ENCODE measurements at places on chromosomes 11 and 22.

GRCh38 chr22:41092023-41092817, at the start of gene EP300:
TSS of gene EP300 (plus strand) at chr22:41092592. CDS start at chr22:41093005, 413 bp downstream.
- DNase-seq, result peak; percentile 72

GRCh38 chr11:124190298-124191139, 7.4 kb downstream of the OR10D3 start:
- no peak for DNase-seq

- no peak for DNase-seq
Observed at GRCh38 chr11:65135633-65136145, 1.4 kb upstream of the SYVN1 start.

GRCh38 chr22:47166446-47167016, 404.1 kb downstream of the TBC1D22A start:
- no peak for DNase-seq

DNA sequence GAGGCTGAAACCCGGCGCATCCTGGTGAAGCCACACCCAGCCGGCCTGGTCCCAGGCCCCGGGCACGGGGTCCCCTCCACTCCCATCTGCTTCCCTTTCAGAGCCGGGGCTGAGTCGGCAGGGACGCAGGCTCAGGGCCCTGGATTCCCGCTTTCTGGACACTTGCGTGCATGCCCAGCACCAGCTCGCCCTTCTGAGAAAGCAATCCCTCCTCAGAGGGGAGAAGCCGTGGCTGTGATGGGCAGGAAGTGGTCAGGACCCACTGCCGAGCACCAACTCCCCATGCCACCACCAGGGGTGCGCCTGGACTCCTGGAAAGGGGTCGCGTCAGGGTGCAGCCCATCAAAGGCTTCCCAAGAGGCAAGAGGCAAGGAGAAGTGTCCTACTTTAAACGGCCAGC, 15.1 kb downstream of the CDKN1C start:
- DNase-seq, result no peak

- DNase-seq, result no peak
Observed at GRCh38 chr11:98277251-98277912, 743.4 kb upstream of the CNTN5 start.

GRCh38 chr22:50060441-50061140, 2.5 kb upstream of the TTLL8 start:
- DNase-seq, result no peak

GRCh38 chr22:26646158-26646557, 11.2 kb upstream of the MIAT start:
- DNase-seq, result no peak

DNA sequence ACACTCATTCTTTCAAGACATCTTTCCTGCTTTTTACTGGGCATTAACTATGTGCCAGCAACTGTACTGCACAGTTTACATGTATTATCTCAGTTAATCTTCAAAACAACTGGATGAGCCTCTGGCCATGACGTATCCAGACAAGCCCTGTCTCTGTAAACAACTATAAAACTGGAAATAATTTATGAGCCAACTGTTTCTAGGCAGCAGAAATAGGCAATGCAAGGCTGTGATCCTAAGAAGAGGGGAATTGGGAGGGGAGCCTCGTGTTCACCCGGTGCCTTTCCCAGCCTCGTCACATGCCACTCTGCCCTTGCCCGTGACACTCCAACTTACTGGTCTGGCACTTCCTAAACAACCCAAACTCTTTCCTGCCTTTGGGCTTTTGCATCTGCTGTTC, 82.8 kb downstream of the FBXO7 start:
- DNase-seq, result no peak

- DNase-seq, result no peak
Observed at GRCh38 chr11:77067861-77068443, 1.2 kb downstream of the CAPN5 start.

DNA sequence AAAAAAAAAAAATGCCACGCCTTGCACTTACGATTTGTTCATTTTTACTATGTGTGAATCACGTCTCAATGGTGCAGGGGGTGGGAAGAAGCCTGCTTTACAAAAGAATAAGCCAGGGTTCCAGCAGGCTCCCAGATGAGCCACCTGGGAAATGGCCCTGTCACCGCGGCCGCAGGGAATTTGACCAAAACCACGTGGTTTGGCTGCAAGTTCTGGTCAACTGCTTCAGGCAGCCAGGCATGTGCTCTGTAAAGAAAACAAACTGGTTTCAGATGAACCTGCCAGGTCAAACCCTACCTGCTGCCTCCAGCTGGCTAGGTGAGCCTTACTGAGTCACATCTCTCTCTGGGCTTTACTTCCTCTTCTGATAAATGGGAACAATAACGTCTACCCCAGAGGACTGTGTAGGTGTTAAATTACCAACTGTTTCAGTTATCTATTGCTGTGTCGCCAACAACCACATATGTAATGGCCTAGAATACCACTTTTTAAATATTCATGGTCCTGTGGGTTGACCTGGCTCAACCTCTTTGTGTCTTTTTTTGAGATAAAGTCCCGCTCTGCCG, 30.5 kb upstream of the GCAT start:
- DNase-seq, result peak; percentile 23

DNA sequence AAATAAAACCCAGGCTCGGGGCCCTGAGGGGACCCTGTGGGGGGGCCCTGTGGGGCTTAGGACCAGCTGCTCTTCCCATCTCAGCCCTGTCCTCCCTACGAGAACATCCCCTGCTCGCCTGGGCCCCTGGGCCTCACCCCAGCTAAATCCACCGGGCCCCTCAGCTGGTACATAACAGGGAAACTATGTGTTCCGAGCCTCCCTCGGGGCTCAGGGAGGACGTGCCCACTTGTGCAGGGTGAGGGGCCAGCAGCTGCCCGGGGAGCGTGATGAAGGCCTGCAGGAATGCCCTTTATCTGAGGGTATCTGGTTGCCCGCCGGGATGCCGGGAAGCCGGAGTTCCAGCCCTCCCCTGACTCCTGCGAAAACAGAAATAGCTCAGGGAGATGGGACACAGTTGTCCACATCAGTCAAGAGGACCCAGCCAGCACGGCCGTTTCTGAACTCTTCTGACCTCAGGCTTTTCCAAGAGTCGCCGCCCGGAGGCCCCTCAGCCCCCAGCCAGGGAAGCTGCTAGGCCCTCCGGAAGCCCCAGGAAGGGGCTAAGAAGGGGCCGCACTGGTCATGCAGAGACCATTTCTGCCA, 20.6 kb downstream of the MRPL23 start:
- no peak for DNase-seq

GRCh38 chr11:114092953-114093352, 33.4 kb downstream of the ZBTB16 start:
- DNase-seq, result no peak

- no peak for DNase-seq
Observed at GRCh38 chr11:75421902-75422247, 11.1 kb downstream of the KLHL35 start.

DNA sequence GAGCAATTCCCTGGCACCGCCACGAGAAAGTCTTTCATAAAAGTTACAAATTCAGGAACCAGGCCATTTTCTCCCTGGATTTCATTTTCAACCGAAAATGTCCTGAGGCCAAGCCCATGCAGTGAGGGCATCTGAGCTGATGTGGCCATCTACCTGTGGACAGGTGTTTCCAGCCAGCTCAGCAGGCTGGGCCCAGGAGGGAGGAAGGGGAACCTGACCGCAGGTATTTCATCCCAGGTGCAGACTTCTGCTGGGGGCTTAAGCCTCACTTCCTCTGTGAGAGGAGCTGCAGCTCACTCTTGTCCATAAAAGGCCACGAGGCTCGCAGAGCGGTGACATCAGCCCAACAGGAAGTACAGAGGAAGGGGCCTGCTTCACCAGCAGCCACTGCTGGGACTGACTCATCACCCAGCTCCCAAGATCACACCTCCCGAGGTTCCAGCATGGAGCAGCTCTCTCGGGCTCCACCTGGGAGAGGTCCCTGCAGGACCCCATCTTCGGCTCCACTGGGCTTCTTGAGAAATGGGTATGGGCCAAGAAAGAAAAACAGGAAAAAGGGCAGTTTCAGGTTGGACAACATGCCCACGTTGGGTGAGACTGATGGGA, 56.4 kb downstream of the MYH9 start:
- no peak for DNase-seq

GRCh38 chr11:36015799-36016198, 71.9 kb downstream of the LDLRAD3 start:
- DNase-seq, result no peak

GRCh38 chr11:72195518-72196270, 3.8 kb downstream of the FOLR1 start:
- DNase-seq, result no peak

GRCh38 chr11:65107078-65107477, 4.6 kb upstream of the TM7SF2 start:
- DNase-seq, result no peak

DNA sequence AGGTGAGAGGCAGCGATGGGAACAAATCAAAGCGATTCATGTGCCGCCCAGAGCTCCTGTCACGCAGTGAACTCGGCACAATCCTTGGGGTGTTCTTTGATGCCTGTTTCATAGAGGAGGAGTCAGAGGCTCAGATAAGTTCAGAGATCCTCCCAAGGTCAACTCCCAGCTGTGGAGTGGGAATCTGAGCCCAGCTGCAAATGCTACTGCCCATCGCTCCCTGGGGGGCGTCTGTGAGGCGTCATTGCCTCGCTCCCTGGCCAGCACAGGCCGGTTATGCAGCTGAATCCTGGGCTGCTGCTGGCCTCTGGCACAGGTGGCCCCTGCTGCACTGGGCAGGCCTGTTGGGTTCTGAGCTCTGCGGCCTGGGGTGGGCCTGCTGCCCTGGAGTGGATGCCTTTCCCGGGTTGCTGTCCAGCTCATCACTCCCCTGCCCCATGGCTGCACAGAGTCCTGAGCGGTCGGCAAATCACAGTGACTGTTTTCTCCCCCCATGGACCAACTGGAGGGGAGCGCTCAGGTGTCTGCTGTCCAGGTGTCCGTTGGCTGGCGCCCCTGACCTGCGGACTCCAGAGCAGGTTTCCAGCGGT, 36.3 kb upstream of the SHISAL1 start:
- peak; percentile 54 for DNase-seq

DNA sequence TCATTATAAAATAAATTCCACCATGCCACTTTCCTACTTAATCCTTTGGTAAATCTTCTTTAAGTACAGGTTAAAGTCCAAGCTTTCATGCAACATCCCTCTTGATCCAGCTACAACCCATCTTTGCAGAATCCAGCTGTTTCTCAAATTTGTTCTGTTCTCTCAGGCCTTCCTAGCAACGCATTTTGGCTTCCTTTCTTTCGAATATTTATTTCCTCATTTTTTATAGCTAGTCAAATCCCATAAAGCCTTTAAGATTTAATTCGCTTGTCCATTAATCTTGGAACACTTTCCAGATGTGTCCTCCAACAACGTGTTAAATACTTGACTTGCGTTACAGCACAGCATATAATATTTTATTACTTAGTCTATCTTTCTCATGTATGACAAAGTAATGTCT, 600.1 kb upstream of the CHORDC1 start:
- no peak for DNase-seq

DNA sequence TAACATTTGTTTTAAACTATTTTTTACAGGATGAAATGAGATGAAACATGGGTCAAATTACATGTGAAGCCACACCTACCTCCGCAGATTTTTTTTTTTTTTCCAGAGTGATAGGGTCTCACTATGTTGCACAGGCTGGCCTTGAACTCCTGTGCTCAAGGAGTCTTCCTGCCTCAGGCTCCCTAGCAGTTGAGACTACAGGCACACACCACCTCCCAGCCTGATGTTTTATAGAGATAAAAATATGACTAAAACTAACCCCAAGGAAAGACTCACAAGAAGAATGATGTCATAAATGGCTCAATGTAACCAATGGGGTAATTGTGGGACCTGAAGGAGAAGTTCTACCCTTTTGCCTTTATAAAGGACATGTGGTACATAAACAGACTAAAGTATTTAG, 52.3 kb upstream of the SOX6 start:
- no peak for DNase-seq

GRCh38 chr11:17277024-17277584, 565 bp downstream of the NUCB2 start:
- DNase-seq, result no peak

DNA sequence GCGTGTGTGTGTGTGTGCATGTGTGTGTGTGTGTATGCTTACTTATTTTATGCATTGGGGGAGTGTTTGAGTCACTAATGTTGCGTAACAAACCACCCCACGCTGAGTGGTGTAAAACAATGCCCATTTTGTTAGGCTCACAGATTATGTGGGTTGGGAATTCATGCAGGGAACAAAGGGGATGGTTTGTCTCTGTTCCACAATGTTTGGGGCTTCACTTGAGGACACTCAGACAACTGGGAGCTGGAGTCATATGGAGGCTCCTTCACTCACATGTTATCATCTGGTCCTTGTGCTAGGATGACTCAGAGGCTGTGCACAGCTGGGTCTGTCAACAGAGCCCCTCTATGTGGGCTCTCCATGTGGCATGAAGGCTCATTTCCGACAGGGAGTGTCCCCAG, 51.3 kb upstream of the LARGE1 start:
- DNase-seq, result no peak

DNA sequence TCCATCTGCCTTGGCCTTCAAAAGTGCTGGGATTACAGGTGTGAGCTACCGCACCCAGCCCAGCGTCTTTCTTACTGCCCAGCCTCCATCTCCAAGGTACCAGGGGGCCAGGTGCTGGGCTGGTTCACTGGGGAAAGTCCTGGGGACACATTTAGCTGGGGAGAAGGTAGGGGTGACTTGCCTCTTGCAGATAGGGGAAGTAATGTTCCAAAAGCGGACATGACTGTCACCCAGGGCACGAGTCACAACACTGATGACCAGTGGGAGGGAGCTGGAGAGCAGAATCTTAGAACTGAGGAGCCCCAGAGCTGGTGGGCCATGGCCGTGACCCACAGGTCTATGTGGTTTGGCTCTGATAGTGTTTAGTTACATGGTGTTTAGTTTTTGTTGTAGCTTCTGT, 2.4 kb upstream of the SLC15A3 start:
- DNase-seq, result no peak

- DNase-seq, result no peak
Observed at GRCh38 chr22:48391171-48391711, 1436.4 kb downstream of the BRD1 start.

- no peak for DNase-seq
Observed at GRCh38 chr11:75996523-75997442, 181.8 kb downstream of the UVRAG start.

- DNase-seq, result no peak
Observed at GRCh38 chr11:65468874-65469333, 29.9 kb upstream of the MALAT1 start.

GRCh38 chr11:44945666-44946065, 5.0 kb downstream of the TP53I11 start:
- DNase-seq, result no peak

GRCh38 chr11:109956124-109956793, 136.9 kb upstream of the ZC3H12C start:
- DNase-seq, result no peak

GRCh38 chr11:27122001-27122400, 81.4 kb downstream of the BBOX1 start:
- no peak for DNase-seq

GRCh38 chr22:30180616-30181015, 65.9 kb downstream of the LIF start:
- DNase-seq, result no peak

DNA sequence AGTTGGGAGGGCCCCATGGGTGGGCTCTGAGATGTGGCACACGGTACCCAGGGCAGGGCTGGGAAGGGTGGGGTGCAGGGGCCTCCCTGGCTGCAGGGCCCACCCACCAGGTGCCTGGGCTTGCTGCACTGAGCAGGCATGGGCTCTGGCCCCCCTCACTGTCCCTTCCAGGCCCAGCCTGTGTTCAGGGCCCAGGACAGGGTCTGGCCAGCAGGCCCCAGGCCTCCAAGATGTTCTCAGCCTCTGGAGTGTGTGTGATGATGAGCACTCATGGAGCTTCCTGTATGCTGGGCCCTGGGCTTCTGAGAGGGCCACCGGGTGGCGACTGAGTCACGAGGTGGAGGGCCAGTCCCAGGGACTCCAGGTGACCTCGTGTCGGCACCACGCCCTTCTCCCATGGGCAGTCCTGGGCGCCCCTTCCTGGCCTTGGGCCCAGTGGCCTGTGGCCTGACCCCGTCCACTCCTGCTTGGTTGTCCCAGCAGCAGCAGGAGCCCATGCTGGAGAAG, 55.9 kb upstream of the CCDC188 start:
- no peak for DNase-seq
